ENCODE measurements at places on chromosomes 2 and 18.

DNA sequence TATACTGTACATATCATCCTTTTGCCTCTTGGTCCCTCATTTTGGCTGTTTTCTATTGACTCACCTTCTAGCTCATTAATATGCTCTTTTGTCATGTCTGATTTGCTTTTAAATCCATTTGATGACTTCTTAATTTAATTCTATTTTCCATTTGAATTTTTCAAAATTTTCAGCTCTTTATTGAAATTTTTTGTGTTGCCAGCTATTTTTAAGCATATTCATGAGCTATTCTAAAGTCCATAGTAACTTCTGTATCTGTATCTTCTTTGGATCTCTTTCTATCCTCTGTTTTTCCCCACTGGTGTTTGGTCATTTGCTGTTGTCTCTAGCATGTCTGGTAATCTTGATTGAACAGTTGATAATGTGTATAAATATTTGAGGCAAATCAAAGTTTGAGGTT, 227.8 kb downstream of the NDUFA10 start:
- DNase-seq = no peak

GRCh38 chr2:14619441-14619840, 13.1 kb upstream of the LRATD1 start:
- no peak for DNase-seq

- DNase-seq = no peak
These were observed 111.1 kb downstream of the MYT1L start for GRCh38 chr2:2219984-2220383.

GRCh38 chr2:215949991-215950404, 63.4 kb downstream of the MREG start:
- no peak for DNase-seq

GRCh38 chr2:143476336-143477087, 347.3 kb downstream of the ARHGAP15 start:
- DNase-seq = no peak

GRCh38 chr2:121335294-121336290, 50.6 kb upstream of the TFCP2L1 start:
- no peak for DNase-seq

DNA sequence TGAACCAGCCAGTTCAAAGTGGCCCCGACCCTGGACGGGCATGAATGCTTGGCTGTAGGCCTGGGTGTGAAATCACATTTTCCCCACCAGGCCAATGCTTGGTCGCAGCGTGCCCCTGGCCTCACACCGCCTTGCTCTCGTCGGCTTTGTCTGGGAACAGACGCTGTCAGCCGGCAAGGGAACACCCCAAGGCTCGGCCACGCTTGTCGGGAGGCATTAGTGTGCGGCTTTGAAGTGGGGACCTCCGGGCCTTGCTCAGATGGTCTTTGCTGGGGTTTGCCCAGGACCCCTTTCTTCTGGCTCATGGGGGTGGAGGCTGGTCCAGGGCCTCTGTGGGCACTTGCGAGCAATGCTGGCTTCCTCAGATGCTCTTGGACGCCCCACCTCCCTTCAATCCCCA, 79.1 kb downstream of the INHBB start:
- no peak for DNase-seq

- DNase-seq = no peak
These were observed 492.3 kb upstream of the ZEB2 start for GRCh38 chr2:145012214-145012670.

DNA sequence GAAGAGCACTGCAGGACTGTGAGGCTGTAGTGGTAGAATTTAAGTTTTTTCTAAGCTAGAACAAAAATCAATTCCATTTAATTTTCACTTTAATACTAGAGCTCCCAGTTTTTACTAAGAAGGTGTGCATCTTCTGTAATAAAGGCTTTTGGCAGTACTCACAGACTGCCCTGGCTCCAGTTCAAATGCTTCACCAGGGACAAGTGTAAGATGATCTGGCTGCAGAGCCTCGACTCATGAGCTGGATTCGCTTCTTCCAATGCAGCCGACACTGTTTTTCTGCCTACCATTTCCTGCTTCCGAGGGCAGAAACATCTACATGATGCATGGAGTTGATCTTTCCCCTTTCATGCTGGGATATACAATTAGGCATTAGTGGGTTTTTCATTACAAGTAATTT, 87.0 kb downstream of the FARSB start:
- DNase-seq = no peak

GRCh38 chr2:20532634-20533437, 86.0 kb downstream of the RHOB start:
- no peak for DNase-seq

DNA sequence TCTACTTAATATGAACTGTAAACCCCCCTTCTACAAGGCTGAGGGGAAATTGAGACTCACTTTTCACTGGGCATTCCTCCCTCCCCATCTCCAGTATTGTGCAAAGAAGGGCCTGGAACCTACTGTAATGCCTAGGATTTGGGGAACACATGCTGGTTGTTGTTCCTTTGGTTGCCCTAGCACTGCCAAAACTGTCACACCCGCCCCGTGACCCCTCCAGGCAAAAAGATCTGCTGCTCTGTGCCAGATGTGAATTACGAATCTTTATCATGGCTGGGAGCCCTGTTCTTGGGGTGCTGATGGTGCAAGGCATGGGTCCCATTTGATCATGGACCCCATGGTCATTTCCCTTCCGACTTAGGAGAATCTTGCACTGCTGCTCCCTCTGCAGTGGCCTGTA, 95.4 kb downstream of the CABLES1 start:
- no peak for DNase-seq

DNA sequence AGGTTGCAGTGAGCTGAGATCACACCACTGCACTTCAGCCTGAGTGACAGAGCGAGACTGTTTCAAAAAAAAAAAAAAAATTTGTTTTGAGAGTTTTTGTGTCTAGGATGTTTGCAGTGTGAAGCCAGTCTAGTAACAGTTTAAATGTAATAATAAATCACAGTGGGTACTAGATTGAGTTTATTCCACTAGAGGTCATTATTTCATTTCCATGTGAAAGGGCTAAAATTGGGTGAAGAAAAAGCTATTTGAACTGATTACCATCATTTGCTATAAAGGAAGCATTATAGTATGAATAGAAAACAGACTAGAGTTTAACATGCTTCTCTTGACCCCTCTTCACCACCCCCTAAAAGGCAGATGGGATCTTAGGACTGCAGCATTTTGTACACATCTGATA, 20.3 kb downstream of the SNRPD1 start:
- DNase-seq = no peak

DNA sequence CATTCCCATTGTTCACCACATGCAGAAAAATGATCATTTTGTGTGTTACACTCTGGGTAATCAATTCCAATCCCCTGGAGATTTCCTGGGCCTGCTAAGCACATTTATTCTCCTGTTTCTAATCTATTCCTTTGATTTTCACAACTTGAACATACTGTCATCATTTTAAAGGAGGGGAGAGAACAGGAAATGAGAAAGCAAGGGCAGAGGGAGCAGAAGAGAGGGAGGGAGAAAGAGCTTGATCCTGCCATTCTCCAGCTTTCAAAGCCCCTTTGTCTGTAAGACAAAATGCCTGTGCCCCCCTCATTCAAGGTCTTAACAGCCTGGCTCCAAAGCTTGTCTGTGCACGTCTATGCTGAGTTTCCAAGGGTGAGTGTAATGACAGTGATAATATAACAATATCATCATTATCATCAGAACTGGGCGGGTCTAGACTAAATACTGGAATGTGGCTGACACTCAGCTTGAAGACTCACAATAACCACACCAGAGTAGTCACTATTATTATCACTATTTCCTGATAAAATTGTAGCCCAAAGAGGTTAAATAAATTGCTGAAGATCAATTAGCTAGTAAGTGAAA, 164.4 kb upstream of the KLHL29 start:
- no peak for DNase-seq

DNA sequence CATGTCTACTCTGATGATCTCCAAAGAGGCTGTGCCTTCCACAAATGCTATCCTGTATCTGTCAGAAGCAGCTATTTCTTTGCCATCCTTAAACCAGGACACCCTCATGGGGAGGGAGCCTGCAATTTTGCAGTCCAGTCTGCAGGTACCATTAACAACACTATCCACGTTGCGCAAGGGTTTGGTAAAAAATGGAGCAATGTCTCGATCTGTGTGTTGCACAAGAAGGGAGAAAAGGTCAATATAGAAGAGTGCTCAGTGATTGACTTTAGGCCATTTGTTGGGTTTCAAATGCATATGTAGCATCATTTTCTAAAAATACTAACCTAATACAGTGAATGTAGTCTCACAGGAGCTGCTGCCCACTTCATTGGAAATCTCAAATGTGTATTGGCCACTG, 74.3 kb downstream of the TTN start:
- no peak for DNase-seq

All from SK-N-MC (cell line).